Islet precursor cell (in vitro differentiated cells): ENCODE measurements at places on chromosomes 4 and X.

DNA sequence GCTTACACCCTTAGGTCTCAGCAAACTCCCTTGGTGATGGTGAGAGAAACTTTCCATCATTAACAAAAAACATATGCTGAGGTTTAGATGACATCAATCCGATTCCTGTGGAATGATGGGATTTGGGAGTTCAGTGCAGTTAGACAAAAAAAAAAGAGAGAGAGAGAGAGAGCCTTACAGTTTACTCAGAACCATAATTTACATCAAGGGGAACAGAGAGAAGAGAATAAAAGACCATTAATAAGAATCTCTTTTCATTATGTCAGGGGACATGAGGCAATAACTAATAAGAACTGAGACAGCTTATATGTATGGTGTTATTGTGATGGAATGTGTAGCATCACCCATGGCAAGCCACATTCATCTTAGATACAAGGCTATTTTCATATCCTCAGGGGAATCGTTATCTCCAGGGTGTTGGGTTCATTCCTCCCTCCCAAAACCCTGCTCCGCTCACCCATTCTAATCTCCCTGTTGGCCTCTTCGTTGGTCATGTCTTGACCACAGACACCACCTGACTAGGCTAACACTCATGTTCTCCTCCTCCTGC lies 175.7 kb upstream of the MXRA5 start:
- DNase-seq = no peak

DNA sequence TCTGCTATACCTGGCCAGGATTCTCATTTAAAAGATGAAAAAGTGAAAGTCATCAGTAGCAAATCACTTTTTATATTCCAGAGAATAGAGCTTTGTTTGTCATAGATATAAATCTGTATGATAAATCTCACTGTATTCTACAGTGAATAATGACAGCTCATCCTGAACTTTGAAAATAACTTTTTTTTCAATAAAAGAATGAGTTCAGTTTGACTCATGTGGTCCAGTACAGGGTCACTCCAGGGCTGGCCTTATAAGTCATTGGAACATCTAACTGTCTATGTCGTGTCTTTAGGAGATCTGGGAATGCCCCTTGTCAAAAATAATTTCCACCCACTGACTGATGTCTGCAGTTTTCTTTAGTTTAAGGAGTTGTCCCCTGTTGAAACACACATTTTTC lies 18.5 kb upstream of the CXCL8 start:
- DNase-seq = no peak

DNA sequence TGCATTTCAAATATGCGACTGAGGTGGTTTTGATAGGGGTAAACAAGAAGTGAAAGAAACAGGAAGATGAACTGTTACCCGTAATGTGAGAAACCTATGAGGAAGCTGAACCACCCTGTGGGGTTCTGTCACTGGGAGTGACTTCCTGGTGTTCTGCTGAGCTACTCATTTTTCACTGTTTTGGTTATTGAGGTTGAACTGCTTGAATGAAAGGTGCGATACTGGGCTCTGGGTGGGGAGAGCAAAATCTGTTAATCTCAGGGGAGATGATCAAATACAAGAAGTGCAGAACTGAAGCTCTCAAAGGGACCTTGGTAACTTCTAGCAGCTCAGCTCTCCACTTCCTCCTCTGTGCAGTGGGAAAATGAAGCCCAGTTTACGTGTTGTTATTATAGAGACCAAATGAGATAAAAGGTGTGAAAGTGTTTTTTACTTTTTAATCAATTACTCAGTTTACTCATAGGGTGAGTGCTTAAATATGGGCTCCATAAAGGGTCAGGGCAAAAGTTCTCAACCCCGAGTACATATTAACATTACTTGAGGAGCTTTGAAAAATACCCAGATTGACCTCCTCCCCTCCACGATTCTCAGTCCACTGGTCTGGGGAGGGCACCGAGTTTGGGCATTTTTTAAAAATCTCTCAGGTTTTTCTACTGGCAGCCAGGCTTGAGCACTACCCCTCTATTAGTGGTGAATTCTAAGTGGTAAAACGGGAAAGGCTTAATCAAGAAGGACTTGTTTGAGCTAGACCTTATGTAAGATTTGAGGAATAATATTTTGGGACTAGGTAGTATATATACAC lies 66.7 kb downstream of the COQ2 start:
- no peak for DNase-seq

DNA sequence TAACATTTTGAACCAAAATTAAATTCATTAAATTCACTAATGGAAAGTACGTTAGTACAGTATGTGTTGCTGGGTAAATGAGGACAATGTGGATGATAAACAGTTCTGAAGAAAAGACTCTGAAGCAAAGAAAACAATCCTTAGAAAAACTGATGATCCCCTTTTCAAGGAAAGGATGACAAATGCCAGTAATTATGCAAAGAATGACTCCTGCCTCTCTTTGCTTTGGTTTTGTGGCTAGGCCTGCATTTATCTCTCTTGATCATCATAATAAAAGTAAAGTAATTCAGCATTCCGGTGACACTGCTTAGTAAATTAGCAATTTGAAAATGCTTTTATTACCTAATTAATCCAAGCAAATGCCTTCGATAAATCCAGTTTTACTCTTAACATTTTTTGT lies 652.2 kb upstream of the DIPK2B start:
- DNase-seq = no peak

GRCh38 chrX:150044556-150044955 lies 106.3 kb upstream of the EOLA2 start:
- peak; percentile 68 for DNase-seq

DNA sequence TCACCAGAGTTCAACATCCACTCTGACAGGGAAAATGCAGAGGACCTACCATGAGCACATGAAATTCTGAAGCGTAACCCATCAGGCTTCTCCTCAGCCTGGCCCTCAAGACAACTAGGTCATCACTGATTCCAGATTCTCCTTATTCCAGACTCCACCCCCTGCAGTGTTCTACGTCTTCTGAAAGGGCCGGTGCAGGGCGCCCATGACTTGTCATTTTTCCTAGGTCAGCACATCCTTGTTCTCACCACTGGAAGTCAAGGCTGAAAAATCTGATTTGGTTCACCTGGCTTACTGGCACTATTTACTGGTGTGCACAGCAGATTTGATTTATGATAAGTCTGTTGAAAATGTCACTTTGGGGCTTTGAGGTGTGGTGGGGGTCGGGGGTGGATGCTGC lies 140.9 kb upstream of the KLF3 start:
- no peak for DNase-seq

DNA sequence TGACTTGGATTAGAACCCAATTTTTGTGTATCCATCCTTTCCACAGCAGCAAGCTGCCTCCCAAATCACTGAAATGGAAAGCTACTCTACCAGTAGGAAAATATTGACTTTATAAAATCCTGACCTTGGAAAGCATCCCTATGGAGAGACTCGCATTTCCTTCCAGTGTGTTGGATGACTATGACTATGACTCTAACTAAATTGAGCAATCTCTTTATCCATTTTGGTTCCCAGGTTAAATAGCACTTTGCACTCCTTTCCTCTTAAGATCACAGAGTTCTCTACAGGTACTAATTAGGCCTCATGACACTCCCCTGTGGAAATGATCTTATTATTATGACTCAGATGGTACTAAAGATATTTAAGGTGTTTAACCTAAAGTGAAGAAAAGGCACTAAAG lies 431.8 kb downstream of the PPARGC1A start:
- no peak for DNase-seq

GRCh38 chr4:116427666-116428065 lies 657.7 kb downstream of the TRAM1L1 start:
- no peak for DNase-seq
